ENCODE measurements at places on chromosomes 6 and 20. TPM values are rescaled to one million over a fixed set of nuclear protein-coding genes. Genes with fewer than 3 reads are reported as not detected.

DNA sequence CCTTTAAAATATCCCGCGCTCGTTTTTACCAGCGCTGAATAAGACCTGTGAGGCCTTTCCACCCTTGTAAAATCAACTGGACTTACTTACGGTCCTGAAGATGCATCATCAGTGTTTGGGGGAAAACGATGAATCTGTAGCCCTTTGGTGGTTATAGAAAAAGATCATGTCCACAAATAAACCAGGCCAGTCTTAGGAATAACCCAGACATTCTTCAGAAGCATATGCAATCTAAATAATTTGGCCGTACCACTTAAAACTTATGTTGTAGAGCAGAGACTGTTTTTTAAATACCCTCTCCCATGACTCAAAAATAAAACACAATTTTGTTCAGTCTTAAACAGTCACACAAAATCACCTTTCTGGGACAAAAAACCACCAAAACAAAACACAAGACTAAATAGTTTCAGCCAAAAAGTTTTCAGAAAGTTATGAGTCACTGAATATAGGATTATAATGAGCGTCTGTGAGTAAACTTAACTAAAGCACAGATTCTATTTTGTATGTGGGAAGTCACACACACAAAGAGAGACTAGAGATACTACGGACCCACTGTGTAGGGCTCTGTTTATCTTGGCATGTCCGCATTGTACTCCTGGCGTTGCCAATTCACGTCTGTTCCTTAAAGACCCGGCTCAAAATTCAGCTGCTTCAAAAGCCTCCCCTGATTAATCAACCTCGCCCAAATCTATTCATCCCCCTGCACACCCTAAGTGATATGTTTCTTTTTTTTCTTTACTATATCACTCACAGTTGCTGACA lies 26.5 kb upstream of the SMOC2 start:
- no peak for DNase-seq
- no peaks in the 10 kb centered on the region for H3K27me3 ChIP-seq
- no peaks in the 10 kb centered on the region for H3K36me3 ChIP-seq
- H3K4me3 ChIP-seq = no peak overlapping the region

GRCh38 chr6:32402812-32403211 lies 4.2 kb downstream of the BTNL2 start:
- H3K36me3 ChIP-seq = no peaks in the 10 kb centered on the region
- H3K27me3 ChIP-seq = peaks cover 46% of the 10 kb centered on the region
- no peak overlapping the region for H3K27ac ChIP-seq
- DNase-seq = no peak
- no peaks in the 10 kb centered on the region for H3K4me1 ChIP-seq
- H3K4me3 ChIP-seq = no peak overlapping the region

GRCh38 chr20:38275815-38276550 lies 15.4 kb upstream of the KIAA1755 start:
- peak overlapping the region; percentile 96 for H3K27ac ChIP-seq
- peak overlapping the region; percentile 17 for H3K4me3 ChIP-seq
- peaks cover 70% of the 10 kb centered on the region for H3K4me1 ChIP-seq
- no peaks in the 10 kb centered on the region for H3K36me3 ChIP-seq

- peaks cover 28% of the 10 kb centered on the region for H3K4me1 ChIP-seq
- H3K27me3 ChIP-seq = no peaks in the 10 kb centered on the region
- no peak overlapping the region for H3K4me3 ChIP-seq
- no peak overlapping the region for H3K27ac ChIP-seq
- DNase-seq = peak; percentile 66
- H3K36me3 ChIP-seq = no peaks in the 10 kb centered on the region
Observed at GRCh38 chr6:119276211-119276610, 73.3 kb downstream of the MAN1A1 start.

- H3K4me3 ChIP-seq = no peak overlapping the region
- no peaks in the 10 kb centered on the region for H3K36me3 ChIP-seq
- H3K4me1 ChIP-seq = peaks cover 8% of the 10 kb centered on the region
- DNase-seq = no peak
- H3K27ac ChIP-seq = no peak overlapping the region
Observed at GRCh38 chr20:54619682-54620081, 144.3 kb downstream of the DOK5 start.

Gene DZANK1
- 1.6 TPM for polyA plus RNA-seq

Gene VWA7
- polyA plus RNA-seq = 0.37 TPM

All from GM23248 (cell line).